Thoracic aorta (tissue), 2 donors: ENCODE measurements at places on chromosomes 12 and 14. TPM values are rescaled to one million over a fixed set of nuclear protein-coding genes. Genes with fewer than 3 reads are reported as not detected.
A peak's percentile ranks its signal among the peaks of the same experiment; 100 is the strongest.

DNA sequence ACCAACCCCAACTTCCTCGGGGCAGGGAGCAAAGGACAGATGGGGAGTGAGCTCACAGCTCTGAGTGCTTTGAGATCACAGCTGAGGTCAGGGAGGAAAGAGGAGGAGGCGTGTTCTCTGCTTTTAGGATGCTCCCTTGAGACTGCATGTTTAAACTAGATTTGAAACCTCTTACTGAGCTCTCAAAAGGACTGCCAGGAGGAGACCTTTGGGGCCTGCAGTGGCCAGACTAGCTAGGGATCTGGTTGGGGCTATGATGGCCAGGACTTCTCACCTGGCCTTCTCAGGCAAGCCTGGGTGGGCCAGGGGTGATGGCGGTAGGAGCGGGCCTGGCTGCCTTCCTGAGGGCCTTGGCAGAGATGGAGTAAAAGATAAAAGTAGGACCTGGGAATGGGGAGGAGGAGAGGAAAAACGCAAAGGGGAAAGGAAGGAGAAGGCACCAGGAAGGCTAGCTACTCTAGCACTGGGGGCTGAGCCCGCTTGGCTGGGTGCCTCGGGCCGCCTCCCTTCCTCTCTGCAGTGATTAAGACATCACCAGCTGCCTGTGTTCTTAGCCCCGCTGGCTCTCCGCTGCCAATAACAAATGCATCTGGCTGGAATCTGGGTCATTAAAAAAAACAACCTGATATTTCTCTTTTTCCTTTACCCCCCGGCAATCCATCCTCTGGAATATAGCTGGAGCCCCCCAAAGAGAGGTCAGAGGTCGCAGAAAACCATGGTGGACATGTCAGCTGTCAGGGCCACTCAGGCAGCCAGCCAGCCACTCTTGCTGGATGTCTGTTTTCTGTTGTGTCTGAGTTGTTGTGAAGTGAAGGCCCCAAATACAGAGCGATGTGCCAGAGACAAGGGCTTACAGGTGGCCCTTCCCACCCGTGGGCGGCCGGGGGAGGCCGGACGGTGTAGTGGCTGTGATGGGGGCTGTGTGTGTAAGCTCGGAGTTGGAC lies 141.3 kb downstream of the TSPAN9 start:
- no peaks in the 10 kb centered on the region for H3K27me3 ChIP-seq
- no peaks in the 10 kb centered on the region for H3K36me3 ChIP-seq
- DNase-seq = peak; percentile 80
- H3K27ac ChIP-seq = peak overlapping the region; percentile 96
- H3K4me1 ChIP-seq = peaks cover 46% of the 10 kb centered on the region

The PTPRO gene
- 19.5 TPM for total RNA-seq

DNA sequence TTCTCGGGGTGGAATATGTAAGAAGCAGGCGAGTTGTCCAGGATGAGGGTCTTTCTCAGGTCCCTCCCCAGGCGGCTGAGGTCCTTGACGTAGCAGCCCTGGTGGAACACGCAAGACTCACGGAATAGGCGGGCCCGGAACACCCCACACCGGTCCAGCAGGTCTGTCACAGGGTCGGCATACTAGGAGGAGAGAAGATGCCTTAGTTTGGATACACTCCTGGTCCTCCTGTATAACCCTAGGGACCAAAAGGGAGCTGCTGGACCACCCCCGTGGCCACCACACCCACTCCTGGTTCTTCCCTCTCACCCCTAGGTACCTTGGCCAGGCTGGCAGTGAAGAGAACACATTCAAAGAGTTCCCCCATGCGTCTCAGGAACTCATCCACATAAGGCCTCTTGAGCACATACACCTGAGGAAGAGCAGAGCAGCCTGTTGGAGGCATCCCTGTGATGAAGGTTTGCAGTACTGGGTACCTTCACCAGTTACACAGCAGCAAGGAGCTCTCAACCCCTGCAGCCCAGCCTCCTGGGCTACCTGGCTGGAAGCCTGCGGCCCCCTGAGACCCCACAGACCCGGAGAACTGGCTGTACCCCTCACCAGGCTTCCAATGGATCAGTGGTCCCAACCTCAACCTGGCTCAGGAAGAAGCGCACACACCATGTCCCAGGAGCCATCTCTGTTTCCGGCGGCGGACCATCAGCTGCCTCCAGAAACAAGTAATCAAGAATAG lies 5.5 kb upstream of the AVIL start:
- no peak for DNase-seq
- peaks cover 86% of the 10 kb centered on the region for H3K36me3 ChIP-seq
- H3K4me3 ChIP-seq = no peak overlapping the region
- no peaks in the 10 kb centered on the region for H3K27me3 ChIP-seq

DNA sequence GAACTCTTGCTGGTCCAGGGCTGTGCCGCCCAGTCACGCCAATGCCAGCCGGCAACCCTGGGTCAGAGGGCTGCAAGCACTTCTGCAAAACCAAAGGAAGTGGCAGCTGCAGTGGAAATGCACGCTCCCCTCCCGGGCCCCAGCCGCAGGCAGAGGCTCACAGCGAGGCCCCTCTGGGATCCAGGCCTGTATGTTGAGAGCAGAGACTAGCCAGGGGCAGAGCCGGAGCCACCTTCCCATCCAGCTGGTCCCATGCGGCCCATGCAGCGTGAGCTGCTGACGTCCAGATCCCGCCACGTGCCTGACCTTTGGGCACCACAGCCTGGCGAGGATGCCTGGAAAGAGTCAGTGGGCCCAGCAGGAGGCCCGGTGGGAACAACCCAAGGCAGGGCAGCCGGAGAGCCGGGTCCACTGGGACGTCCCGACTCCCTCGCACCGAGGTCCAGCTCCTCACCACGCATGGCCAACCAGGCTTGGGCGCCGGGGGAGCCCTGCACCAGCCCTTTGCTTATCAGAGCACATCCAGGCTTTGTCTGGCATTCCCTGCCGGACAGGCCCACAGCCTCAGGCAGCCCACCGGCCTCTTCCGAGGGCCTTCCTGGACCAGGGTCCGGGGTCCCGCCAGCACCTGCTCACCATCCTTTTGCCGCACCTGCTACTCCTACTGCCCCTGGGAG lies 4.3 kb downstream of the GPR132 start:
- no peaks in the 10 kb centered on the region for H3K36me3 ChIP-seq
- DNase-seq = no peak
- H3K4me3 ChIP-seq = peak overlapping the region; percentile 38

The SCNN1A gene
- total RNA-seq = 16.4 TPM

DNA sequence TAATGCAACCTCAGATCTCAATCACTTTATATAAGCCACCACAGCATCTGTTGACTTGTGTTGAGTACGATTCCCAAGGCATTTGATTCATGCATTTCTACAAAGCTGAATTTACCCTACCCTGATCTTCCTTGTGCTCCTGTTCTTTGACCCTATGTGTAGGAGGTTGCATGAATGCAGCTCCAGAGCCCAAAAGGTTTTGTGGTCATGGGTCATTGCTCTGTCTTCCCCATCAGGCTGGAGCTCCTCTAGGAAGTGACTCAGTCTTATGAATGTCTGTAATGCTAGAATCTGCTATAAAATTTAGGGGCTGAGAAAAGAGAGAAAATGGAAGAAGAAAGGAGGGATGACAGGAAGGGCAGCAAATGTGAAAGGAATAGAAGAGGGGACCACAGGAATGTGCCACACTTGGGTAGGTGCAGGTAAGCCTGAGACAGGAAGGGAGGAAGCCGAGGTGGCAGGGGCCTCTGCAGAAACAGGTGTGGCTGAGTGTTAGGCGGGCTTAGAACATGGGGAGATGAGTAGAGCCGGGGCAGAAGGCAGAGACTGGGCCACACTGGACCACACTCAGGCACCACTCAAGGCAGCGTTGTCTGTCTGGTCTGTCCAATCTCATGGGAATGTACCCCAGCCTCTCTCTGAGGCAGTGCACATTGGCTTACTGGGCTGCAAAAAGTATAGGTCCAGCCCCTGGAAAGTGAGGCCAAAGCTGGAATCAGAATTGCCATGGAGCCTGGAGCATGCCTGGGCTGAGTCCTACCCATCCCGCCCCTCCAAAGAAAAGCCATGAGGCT lies 334.1 kb downstream of the BCL11B start:
- no peaks in the 10 kb centered on the region for H3K36me3 ChIP-seq
- H3K4me3 ChIP-seq = no peak overlapping the region
- no peaks in the 10 kb centered on the region for H3K27me3 ChIP-seq
- no peak overlapping the region for H3K27ac ChIP-seq
- no peaks in the 10 kb centered on the region for H3K4me1 ChIP-seq

- no peaks in the 10 kb centered on the region for H3K4me1 ChIP-seq
- no peak overlapping the region for H3K4me3 ChIP-seq
- no peak for DNase-seq
- H3K27me3 ChIP-seq = no peaks in the 10 kb centered on the region
- no peak overlapping the region for H3K27ac ChIP-seq
Measured at GRCh38 chr12:78793491-78793890, 71.1 kb upstream of the SYT1 start.

DNA sequence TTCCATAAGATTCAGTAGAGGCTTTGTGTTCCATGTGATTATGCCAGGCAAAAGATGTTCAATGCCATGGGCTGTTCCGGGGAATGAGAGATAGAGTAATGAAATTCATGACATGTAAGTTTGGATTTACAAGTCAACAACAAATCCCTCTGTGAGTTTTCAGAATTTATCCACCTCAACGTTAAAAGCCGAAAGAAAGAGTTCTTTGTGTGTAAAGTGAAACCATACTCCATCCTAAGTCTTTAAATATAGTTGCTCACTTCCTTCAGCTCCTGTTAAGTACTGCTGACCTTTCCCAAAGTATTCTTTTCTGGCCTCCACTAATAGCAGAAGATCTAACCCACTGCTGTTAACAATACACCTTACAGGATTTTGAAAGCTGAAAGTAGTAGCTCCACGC lies 190.0 kb downstream of the TMX1 start:
- no peaks in the 10 kb centered on the region for H3K36me3 ChIP-seq
- peaks cover 6% of the 10 kb centered on the region for H3K4me1 ChIP-seq
- H3K27me3 ChIP-seq = no peaks in the 10 kb centered on the region
- H3K27ac ChIP-seq = no peak overlapping the region

- H3K4me3 ChIP-seq = no peak overlapping the region
- H3K27me3 ChIP-seq = no peaks in the 10 kb centered on the region
- H3K27ac ChIP-seq = no peak overlapping the region
- no peaks in the 10 kb centered on the region for H3K4me1 ChIP-seq
- no peaks in the 10 kb centered on the region for H3K36me3 ChIP-seq
Measured at GRCh38 chr14:87892763-87893162, 100.2 kb downstream of the GALC start.

The LGMN gene
- 83.6 TPM for total RNA-seq

- DNase-seq = no peak
- no peaks in the 10 kb centered on the region for H3K27me3 ChIP-seq
- H3K4me3 ChIP-seq = no peak overlapping the region
- peak overlapping the region; percentile 83 for H3K27ac ChIP-seq
- peaks cover 29% of the 10 kb centered on the region for H3K4me1 ChIP-seq
- H3K36me3 ChIP-seq = no peaks in the 10 kb centered on the region
Measured at GRCh38 chr12:8780389-8780788, 42.0 kb upstream of the A2ML1 start.

DNA sequence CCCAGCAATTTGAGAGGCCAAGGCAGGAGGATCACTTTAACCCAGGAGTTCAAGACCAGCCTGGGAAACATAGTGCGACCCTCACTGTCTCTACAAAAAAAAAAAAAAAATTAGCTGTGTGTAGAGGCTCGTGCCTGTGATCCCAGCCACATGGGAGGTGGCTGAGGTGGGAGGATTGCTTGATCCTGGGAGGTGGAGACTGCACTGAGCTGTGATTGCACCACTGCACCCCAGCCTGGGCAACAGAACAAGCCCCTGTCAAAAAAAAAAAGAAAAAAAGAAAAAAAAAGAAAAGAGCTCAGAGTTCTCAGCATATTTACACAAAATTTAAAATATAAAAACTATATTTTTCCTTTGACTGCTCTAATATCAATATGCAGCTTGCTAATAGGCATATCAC lies 260.8 kb downstream of the SYT1 start:
- H3K4me1 ChIP-seq = no peaks in the 10 kb centered on the region
- no peaks in the 10 kb centered on the region for H3K36me3 ChIP-seq
- H3K27ac ChIP-seq = no peak overlapping the region
- H3K4me3 ChIP-seq = no peak overlapping the region
- no peak for DNase-seq

DNA sequence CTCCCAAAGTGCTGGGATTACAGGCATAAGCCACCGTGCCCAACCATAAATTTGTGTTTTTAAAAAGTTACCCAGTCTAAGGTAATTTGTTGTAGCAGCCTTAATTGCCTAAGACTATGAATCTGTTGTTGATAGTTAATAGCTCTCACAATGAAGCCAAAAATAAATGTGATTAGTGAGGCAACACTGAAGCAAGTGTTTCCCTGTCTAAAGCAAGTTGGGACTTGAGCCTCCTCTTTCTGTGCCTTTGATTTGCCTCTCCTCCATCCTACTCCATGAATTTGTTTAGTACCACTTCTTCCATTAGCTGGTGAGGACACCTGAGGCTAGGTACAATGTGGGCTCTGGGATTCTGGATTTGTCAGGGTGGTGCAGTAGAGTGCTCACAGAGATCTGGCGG lies 36.8 kb downstream of the DAAM1 start:
- no peaks in the 10 kb centered on the region for H3K36me3 ChIP-seq
- H3K27me3 ChIP-seq = no peaks in the 10 kb centered on the region
- no peak overlapping the region for H3K27ac ChIP-seq
- H3K4me1 ChIP-seq = peaks cover 92% of the 10 kb centered on the region
- DNase-seq = no peak
- H3K4me3 ChIP-seq = no peak overlapping the region

The RNU4-1 gene
- not detected for total RNA-seq

- no peaks in the 10 kb centered on the region for H3K27me3 ChIP-seq
- no peaks in the 10 kb centered on the region for H3K36me3 ChIP-seq
- H3K4me3 ChIP-seq = no peak overlapping the region
- peaks cover 2% of the 10 kb centered on the region for H3K4me1 ChIP-seq
- DNase-seq = no peak
Measured at GRCh38 chr14:91254461-91254860, 10.0 kb upstream of the GPR68 start.

- no peak for DNase-seq
- H3K36me3 ChIP-seq = no peaks in the 10 kb centered on the region
- H3K4me3 ChIP-seq = no peak overlapping the region
- H3K27me3 ChIP-seq = no peaks in the 10 kb centered on the region
- no peak overlapping the region for H3K27ac ChIP-seq
- no peaks in the 10 kb centered on the region for H3K4me1 ChIP-seq
Measured at GRCh38 chr14:58863661-58864345, 226.0 kb downstream of the DACT1 start.

The IL31 gene
- total RNA-seq = not detected

- H3K4me3 ChIP-seq = no peak overlapping the region
- H3K27ac ChIP-seq = no peak overlapping the region
- H3K36me3 ChIP-seq = no peaks in the 10 kb centered on the region
- DNase-seq = no peak
- H3K4me1 ChIP-seq = peaks cover 16% of the 10 kb centered on the region
- no peaks in the 10 kb centered on the region for H3K27me3 ChIP-seq
Measured at GRCh38 chr12:24996820-24997219, 47.9 kb upstream of the BCAT1 start.

GRCh38 chr14:106845286-106846087 lies 1319.1 kb downstream of the TMEM121 start:
- no peak for DNase-seq
- peak overlapping the region; percentile 69 for H3K4me3 ChIP-seq
- no peak overlapping the region for H3K27ac ChIP-seq
- no peaks in the 10 kb centered on the region for H3K36me3 ChIP-seq
- no peaks in the 10 kb centered on the region for H3K4me1 ChIP-seq
- H3K27me3 ChIP-seq = no peaks in the 10 kb centered on the region

GRCh38 chr12:40056373-40056772 lies 49.5 kb downstream of the SLC2A13 start:
- H3K27ac ChIP-seq = no peak overlapping the region
- peaks cover 12% of the 10 kb centered on the region for H3K4me1 ChIP-seq
- no peaks in the 10 kb centered on the region for H3K27me3 ChIP-seq
- no peak for DNase-seq
- no peaks in the 10 kb centered on the region for H3K36me3 ChIP-seq
- no peak overlapping the region for H3K4me3 ChIP-seq
